Posterior vena cava (tissue), 2 donors: ENCODE measurements at places on chromosomes 7 and 10.

GRCh38 chr10:125822878-125823662 lies at the start of the genes BCCIP and UROS:
TSS of gene BCCIP (plus strand) at chr10:125823546. CDS start at chr10:125823558, 12 bp downstream.
TSS of gene UROS (minus strand) at chr10:125823258. CDS start at chr10:125816499, 6,759 bp downstream.
- peak; percentile 97 for DNase-seq

DNA sequence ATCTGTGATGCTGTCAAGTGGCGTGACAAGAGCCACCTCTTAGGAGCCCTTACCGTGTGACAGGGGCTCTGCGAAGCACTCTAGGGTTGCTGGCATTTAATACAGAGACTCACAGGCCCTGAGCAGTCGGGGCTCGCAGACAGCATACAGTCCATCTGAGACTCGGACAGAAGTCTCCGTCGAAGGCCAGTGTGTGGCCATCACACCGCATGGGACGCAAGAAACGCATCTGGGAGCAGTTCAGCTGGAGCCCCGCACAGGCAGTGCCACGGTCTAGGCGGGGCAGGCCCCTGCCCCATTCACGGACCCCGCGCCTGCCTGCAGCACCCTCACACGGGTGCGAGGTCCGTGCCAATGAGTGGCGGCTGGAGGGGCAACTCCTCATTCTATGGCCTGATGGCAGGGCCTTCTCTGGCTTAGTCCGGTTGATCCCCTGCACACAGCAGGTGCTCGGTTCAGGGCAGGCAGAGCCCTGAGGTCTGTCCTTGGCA lies 33.6 kb downstream of the IQCE start:
- DNase-seq, result no peak

DNA sequence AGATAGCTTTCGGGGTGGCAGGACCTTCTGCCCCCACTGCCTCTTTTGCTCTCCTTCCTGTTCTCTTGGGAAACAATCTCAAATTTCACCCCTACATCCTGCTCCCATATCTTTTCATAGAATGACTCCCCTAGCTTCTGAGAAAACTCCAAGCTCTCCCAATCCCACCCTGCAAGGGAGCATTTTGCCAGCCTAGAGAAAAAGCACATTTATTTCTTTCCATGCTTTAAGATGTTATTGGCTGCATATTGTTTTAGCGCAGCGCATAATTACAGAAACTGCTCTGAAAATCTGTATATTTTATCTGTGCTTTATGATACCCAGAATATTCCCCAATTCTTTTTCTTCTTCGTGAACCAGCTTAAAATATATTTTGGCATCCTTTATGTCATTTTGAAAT lies 601.3 kb downstream of the KCNMA1 start:
- DNase-seq, result no peak

DNA sequence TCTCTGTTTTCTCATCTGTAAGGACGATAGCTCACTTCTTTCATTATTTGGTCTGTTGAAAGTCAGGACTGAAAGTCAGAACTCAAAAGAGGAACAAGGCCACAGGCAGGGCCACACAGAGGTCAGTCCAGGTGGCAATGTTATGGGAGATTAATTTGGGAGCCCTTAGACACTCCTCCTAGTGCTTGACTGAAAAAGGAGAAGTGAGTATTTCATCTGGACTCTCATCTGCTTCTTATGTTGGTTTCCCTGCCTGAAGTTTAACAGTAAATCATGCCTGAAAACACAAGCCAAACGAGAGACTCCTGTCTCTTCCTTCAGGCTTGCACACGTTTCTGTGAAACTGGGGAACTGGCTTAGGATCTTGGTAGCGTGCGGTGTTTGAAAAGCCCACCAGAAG lies 248.5 kb downstream of the BUB3 start:
- no peak for DNase-seq

GRCh38 chr10:103196516-103196915 lies 3.4 kb upstream of the NT5C2 start:
- DNase-seq, result no peak

DNA sequence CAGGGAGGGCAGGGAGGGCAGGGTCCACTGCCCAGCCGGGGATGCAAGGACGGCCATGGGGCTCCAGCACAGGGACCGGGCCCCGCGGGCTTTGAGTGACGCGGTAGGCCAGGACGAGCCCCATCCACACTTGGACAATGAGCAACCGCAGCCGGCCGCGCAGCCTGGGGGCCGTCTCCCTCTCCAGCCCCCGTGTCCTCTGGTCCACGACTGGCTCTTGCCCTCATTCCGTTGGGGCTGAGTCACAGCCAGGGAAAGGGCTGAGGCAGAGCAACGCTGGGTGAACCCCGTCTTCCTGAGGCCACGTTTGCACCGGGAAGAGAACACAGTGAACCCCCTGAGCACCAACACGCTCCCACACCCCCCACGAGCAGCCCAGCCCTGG lies 23.7 kb downstream of the SHH start:
- no peak for DNase-seq

DNA sequence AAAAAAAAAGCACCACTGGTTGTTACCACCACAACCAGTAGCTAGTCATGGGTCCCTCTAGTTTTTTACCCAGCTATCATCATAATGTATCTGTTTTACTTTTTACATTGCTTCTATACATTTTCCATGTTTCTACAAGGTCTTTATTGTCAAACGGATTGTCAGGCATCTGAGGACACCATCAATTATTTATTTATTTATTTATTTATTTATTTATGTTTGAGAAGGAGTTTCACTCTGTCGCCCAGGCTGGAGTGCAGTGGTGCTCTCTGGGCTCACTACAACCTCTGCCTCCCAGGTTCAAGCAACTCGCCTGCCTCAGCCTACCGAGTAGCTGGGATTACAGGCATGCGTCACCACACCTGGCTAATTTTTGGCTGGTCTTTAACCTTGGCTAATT lies 29.0 kb upstream of the HNRNPH3 start:
- no peak for DNase-seq

DNA sequence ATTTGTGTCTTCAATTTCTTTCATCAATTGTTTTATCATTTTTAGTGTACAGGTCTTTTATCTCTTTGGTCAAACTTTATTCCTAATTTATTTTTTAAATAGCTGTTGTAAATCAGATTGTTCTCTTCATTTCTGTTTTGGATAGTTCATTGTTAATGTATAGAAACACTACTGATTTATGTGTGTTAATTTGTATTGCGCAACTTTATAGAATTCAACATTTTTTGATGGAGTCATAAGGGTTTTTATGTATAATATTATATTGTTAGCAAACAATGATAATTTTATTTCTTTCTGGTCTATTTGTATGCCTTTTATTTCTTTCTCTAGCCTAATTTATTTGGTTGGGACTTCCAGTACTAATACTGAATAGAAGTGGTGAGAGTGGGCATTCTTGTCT lies 181.2 kb downstream of the CCDC7 start:
- no peak for DNase-seq

GRCh38 chr10:8712656-8713055 lies 658.2 kb downstream of the GATA3 start:
- no peak for DNase-seq

DNA sequence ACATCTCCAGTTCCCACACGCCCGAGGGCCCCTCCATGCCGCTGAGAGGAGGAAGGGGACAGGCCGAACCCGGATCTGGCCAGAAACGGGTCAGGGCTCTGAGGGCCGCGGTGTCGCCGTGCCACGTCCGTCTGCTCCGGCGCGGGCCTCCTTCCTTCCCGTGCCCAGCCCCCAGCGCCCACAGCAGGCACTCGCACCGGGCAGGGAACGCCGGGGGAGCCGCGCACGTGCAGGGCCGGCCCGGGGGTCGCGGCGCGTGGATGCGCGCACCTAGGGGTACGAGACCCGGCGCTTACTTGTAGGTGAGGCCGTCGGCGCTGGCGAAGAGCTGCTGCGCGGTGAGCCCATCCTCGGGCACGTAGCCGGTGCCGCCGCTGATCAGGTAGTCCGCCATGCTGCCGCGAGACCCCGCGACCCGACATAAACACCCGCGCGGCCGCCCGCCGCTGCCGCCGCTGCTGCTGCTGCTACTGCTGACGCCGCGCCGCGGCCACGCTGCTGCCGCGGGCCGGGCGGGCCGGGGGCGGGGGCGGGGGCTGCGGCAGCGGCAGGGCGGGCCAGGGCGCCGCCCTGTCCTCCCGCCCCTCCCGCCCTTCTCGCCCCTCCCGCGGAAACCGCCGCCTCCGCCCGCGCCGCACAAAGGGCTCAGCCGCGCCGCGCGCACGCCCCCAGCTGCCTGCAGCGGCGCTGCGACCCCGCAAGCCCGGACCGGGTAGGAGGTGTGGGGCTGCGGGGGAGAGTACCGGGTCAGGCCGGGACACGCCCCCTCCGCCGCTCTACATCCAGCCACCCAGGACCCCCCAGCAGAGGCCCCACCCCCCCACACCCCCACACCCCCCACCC lies 4.1 kb downstream of the IMPDH1 start:
- peak; percentile 86 for DNase-seq

GRCh38 chr7:50207686-50208255 lies 96.7 kb upstream of the IKZF1 start:
- no peak for DNase-seq

- DNase-seq, result no peak
These were observed 30.3 kb upstream of the NDST2 start for GRCh38 chr10:73841526-73842285.

GRCh38 chr10:35882422-35883150 lies 240.5 kb upstream of the FZD8 start:
- no peak for DNase-seq

DNA sequence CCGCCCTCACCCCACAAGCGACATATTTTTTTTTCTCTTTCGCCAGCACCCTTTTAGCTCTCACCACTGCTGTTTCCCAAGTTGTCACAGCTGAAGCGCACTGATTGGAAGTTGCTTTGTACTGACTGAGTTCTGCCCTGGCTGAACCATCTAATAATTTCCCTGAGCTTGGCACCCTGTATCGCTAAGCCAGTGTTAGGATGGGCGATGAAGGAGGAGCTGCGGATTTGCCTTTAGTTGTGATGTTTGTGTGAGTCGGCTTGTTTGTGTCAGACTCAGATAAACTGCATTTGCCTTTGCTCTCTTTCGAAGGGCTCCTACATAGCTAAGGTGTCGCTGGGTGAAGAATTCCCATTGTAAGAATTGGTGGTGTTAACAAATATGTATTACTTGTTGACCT lies 1.3 kb upstream of the ATXN7L1 start:
- DNase-seq, result no peak

DNA sequence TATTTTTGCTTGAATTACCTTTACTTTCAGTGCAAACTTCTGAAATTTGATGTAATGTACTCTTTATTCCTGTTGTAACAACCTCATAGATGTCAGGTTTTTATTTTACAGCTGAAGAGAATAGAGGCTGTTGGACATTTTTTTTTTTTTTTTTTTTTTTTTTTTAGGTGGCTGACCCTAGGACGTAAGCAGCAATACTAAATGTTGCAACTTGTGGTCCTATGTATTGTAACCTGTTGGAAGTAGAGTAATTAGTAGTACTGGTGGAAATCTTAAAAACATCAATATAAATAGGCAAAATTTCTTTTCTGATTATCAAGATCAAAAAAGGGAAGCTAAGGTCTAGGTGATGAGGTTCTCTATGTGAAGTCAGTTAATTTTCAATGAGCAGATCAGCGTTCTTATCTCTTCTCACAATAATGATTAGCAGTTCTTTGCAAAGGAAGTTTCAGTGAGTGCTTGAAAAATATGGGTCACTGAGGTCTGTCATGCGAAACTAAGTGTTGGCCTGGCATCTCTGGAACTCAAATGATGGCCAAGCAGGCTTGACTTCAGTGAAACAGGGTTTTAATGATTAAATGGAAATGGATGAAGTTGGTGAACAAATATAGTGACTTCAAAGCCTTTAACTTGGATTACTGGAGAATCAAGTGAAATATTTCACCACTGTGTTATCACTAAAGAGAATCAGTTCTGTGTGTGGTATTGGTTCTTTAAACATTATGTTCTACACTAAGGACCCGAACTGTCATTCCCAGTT lies 42.7 kb downstream of the BICC1 start:
- no peak for DNase-seq

- peak; percentile 47 for DNase-seq
These were observed 1.0 kb upstream of the HOXA11 start for GRCh38 chr7:27185854-27186667.

DNA sequence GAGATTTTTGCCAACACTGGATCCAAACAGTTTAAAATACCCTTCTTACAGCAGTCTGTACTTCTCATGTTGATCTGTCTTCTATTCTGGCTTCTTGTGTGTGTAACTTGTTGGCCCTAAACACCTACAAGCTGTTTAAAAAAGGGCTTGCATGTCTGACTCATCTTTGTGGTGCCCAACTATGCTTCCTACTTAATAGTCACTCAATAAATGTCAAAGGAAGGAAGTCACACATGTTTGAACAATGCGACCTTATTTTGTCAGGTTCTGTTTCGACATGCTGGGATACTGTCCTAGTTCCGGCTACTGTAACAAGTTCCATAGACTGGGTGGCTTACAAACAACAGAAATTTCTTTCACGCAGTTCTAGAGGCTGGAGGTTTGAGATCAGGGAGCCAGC lies 9.4 kb upstream of the GRK5 start:
- no peak for DNase-seq

DNA sequence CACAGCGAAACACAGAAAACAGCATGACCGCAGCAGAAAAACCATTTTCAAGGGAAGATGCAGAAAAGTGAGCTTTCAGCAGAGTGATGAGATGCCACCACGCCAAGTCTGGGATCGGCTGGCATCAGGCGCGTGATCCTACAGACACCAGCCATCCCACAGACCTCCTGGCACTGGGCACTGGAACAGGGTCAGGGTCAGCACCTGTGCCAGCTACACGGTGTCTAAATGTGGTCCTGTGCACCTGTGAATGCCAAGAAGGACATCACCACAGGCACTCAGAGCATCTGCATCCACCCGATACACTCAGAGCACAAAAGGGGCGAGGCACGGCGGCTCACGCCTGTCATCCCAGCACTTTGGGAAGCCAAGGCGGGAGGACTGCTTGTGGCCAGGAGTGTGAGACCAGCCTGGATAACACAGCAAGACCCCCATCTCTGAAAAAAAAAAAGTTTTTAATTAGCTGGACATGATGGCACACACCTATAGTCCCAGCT lies 31.5 kb downstream of the STK32C start:
- no peak for DNase-seq

DNA sequence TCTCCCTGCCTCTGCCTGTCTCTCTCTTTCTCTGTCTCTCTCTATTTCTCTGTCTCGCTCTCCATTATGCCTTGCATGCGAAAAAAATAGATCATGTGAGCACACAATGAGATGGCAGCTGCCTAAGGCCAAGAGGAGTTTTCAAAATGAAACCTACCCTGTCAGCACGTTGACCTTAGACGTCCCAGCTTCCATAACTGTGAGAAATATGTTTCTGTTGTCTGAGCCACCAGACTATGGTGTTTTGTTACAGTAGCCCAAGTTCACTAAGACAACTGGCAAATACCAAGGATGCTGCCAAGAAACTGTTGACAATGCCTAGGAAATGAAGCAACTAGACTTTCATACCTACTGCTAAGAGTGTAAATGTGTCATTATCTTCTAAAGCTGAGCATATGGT lies 70.6 kb upstream of the PLXDC2 start:
- no peak for DNase-seq

GRCh38 chr10:101781655-101781983 lies 1.6 kb downstream of the NPM3 start:
- no peak for DNase-seq

DNA sequence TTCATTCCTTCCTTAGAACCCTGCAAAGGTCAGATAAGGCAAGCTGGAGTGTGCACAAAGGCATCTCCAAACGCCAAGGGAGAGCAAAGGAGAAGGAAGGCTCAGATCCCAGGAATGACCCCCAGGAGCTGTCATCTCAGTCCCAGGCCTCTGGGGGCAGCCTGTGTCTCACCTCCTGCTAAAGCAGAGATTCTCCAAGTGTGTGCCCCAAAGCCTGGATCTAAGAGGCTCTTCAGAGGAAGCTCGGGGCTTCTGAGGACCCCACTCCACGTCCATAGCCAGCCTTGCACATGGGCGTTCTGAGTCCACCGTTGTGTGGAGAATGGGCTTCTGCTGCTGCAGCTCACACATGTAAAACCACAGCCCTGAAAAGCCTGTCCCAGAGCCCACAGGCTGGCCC lies 5.1 kb upstream of the GRID1 start:
- DNase-seq, result no peak

- DNase-seq, result no peak
These were observed 19.7 kb upstream of the VPS37D start for GRCh38 chr7:73647725-73648592.
